Stromal cell of bone marrow (primary cell): ENCODE measurements at places on chromosomes 3 and 15.

GRCh38 chr15:59632714-59633113 lies 21.1 kb downstream of the GCNT3 start:
- DNase-seq = no peak

DNA sequence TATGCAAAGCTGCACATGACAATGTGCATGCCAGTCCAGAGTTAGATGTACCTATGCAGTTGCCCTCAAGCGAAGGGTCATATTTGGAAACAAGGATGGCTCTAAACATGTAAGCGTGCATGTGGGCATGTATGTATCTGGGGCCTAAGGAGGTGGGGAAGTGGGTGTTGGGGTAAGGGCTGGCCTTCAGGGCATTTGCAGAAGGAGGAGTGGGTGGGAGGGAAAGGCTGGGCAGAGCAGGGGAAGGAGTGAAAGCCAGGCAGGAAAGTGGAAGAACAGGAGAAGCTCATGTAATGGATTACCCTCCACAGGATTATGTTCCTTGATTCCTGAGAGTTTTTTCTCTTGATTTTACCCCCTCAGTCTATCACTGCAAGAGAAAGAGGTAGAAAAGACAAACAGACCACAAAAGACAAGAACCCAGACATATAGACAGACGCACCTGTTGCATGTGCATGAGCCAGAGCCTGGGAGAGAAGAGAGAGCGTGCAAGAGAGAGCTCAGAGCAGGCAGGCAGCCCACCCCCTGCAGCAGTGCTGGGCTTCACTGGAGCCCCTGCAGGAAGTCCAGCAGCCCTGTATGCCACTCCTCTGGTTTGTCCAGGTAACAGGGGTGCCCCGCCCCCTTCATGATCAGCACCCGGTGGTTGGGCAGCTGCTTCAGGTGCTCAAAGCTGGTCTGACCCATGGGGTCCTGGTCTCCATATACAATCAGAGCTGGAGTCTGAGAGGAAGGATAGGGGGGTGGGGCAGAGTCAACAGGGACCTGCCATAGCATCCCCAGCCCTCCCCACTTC lies 1.8 kb upstream of the PCBP4 start:
- no peak for DNase-seq

DNA sequence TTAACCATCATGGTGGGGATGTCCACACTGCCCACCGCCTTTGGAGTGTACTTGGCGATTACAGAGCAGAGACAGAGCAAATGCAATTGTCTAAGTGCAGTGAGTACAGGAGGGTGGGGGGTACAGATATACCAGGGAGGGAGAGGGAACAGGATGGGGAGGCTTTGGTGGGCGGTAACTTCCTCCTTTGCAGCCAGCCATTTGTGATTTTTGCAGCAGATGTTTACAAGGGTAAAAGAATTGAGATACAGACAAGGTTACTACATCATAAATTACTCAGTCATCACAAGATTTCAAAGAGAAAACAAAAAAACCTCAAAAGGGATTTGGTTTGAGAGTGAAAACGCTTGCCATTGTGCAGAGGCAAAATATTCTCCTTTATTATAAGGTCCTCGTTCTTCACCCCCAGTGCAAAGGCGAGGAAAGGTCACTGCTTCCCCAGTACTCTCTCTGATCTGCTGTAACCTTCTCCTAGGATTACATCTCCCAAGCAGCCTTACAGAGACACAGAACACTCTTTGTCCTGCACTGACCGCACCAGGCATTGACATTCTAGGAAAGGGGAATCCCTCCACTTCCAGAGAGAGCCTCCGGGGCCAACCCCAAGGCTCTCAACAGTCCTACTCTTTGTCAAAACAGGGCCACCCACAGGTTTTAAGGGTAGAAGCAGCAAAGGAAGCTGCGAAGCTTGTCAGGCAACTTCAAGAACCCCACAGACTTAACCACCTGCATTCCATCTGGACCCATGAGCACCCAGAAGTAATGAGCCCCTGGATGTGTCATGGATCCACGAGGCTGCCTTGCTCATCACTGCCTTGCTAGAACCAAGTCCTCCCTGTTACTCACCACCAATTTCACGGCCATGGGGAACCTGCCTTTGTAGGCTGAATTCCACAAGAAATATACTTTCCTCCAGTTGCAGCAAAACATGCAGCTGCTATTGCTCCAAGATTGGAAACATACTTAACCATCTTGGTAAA lies 117.3 kb downstream of the ADAMTS17 start:
- DNase-seq = no peak

- no peak for DNase-seq
Measured at GRCh38 chr3:114081037-114081436, 24.5 kb downstream of the QTRT2 start.

- DNase-seq = no peak
Measured at GRCh38 chr3:170909129-170909903, 879 bp upstream of the EIF5A2 start.

- DNase-seq = no peak
Measured at GRCh38 chr15:45702041-45702440, 67.2 kb downstream of the SQOR start.

DNA sequence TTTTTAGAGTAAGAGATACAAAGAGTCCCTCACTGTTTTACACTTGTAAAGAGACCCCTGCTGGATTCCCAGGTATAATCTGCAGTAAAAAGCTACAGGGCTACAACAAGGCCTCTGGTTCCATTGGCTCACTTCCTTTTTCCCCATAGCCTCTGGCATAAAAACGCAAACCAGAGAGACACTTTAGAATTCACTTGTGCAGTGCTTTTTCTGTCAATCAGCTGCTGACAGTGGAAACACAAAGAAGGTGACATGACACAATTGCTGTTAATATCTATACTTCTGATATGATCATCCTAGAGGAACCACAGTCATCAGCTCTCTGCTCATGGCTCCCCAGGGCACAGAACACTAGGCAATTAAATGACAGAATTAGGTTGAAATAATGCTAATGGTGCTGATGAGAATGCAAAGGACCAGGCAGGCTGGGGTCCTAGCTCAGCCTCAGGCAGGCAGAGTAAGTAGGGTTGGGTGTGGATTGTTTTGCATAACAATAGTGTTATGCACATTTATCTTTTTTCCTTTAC lies 667.9 kb upstream of the CFAP20DC start:
- DNase-seq = no peak

GRCh38 chr15:75745305-75745704 lies 32.7 kb upstream of the CSPG4 start:
- no peak for DNase-seq
